ENCODE measurements at places on chromosomes 2 and 18.

DNA sequence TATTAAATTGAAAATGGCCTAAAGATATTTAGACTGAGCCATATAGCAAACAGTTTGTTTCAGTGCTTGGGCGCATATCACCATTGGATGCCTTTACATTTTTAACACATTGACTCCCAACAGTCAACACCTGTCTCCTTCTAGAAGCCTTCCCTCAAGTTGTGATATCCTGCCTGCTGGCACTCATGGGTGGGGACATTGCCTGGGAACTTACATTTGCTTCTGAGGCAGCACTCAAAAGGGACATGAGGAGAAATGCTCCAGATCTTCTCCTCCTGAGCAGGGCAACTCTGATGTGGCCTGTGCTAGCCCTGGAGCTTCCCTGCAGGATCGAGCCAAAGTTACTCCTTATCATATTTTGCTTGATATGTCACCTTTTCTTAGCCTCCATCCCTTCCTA, 392.2 kb downstream of the CDH7 start:
- no peak for DNase-seq

GRCh38 chr2:14016289-14016955, 616.1 kb upstream of the LRATD1 start:
- no peak for DNase-seq

DNA sequence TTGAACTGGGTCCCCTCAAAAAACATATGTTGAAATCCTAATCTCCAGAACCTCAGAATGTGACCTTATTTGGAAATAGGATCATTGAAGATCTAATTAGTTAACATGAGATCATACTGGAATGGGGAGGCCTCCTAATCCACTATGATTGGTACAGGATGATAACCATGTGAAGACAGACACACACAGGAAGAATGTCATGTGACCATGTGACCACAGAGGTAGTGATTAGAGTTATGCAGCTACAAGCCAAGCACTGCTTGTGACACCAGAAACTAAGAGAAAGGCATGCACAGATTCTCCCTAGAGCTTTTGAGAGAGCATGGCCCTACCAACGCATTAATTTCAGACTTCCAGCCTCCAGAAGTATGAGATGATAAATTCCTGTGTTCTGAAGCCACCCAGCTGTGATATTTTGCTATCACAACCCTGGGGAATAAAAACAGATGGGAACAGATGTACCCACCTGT, 47.0 kb upstream of the TGIF1 start:
- DNase-seq, result no peak

DNA sequence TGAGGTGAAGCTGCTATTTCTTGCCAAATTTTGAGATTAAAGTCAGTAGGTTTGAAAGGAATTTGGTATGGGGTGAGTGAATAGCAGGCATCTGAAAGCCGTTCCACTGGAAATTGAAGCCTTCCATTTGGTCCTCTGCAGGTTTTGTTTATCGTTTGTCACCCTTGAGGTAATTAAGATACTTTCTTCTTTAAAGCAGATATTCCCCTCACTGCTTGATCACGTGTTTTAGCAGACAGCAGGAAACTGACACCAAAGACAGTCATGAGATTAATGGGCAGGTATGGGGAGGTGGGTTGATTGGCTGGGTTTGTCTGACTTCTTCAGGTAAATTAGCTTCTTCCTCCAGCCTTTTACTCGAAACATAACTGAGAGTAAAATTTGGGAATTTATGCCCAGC, 10.7 kb downstream of the LPIN1 start:
- DNase-seq, result no peak

GRCh38 chr2:40360652-40361051, 91.2 kb downstream of the SLC8A1 start:
- DNase-seq, result no peak

GRCh38 chr2:127623388-127624319, 22.3 kb upstream of the GPR17 start:
- DNase-seq, result no peak

- no peak for DNase-seq
Measured at GRCh38 chr2:67824186-67824585, 238.6 kb downstream of the C1D start.

DNA sequence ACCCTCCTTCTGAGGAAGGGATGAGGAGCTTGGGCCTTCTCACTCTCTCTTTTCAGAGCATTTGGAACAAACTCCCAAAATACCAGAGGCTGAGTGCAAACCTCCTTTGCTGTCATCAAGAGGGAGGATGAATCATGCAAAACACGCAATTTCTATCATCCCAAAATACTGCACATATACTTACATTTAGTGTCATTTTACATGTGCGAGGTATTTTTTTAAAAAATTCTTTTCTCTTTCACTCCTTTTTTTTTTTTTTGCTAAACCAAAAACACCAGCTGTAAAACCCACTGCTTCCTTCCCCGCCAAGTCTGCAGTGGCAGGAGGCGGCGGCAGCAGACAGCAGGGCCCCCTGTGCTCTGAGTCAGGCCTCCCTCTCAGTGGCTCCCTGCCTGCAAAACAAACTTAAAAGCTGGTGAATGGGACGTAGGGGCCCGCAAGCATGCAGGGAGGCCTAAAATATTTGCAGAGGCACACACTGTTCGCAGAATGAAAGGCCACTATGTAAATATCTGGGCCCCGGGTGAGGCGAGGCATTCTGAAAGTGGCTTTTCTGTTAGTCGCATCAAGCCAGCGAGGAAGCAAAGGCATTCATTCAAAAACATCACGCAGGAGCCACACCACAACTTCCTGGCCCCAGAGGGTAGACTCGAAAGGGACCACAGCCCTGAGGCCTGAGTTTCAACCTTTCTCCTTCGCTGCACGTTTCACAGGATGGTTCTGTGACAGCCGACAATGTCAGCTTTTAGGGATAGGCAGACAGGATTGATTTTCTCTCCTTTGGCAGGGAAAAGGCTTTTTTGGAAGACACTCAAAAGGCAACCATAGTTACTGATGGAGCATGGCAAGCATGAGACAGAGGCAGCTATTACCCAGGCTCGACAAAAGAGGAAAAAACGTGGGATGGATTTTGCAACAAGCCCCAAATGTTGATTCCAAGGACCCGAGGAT, 73.4 kb downstream of the ACTR2 start:
- no peak for DNase-seq

- no peak for DNase-seq
Measured at GRCh38 chr18:35672897-35673296, 91.4 kb downstream of the GALNT1 start.

DNA sequence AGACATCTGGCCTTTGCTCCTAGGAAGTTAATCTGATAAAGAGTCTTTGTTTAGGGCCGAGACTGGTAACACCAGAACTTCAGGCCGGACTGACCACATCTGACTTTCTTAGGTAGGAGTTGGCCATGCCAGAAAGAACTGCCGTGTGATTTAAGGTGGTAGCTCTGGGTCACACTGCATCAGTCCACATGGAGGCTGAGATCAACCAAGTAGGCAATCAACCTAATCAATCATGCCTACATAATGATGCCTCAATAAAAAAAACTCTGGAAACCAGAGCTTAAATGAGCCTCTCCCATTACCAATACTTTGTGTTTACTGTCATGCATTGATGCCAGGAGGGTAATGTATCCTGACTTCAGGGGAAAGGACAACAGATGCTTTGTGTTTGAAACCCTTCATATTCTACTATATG, 44.1 kb upstream of the ORC2 start:
- DNase-seq, result no peak

DNA sequence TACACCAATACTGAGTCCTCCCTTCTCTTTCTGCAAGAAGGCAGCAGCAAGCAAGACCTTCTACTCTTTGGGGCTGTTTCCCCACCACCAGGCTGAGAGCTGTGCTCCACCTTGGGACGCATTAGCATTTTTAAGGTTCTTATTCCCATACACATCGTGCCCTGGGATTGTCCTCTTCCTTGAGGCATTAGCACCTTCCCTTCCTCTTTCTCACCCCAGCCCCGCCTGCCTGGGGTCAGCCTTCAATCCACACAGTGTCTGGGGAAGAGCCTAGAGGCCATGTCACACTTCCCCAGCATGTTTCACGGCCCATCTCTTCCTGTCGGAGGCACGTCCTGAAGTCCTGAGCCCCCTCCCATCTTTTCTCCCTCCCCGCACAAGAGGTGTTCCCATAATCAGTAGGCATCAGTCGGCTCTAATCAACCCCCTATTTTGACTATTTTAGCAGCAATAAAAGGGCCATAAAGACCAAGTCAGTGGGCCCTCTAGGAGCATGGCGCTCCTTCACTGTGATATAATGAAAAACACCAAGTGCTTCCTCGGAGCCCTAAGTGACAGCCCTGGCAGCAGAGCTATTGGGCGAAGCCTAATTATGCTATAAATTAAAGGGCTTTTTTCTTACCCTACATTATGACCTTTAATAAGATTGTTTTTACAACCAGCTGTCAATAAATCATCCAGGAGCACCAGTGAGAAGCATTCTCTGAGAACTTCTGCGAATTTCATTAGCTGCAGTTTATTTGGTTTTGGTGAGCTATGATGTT, 55.0 kb upstream of the PKDCC start:
- no peak for DNase-seq

- DNase-seq, result no peak
Measured at GRCh38 chr18:48342581-48342980, 66.6 kb downstream of the ZBTB7C start.
